ENCODE measurements at places on chromosomes 7 and 10. TPM values are rescaled to one million over a fixed set of nuclear protein-coding genes. Genes with fewer than 3 reads are reported as not detected.
A peak's percentile ranks its signal among the peaks of the same experiment; 100 is the strongest.

Gene CALD1
- total RNA-seq = 2.3 TPM

Gene PGAM2
- 0.78 TPM for total RNA-seq

DNA sequence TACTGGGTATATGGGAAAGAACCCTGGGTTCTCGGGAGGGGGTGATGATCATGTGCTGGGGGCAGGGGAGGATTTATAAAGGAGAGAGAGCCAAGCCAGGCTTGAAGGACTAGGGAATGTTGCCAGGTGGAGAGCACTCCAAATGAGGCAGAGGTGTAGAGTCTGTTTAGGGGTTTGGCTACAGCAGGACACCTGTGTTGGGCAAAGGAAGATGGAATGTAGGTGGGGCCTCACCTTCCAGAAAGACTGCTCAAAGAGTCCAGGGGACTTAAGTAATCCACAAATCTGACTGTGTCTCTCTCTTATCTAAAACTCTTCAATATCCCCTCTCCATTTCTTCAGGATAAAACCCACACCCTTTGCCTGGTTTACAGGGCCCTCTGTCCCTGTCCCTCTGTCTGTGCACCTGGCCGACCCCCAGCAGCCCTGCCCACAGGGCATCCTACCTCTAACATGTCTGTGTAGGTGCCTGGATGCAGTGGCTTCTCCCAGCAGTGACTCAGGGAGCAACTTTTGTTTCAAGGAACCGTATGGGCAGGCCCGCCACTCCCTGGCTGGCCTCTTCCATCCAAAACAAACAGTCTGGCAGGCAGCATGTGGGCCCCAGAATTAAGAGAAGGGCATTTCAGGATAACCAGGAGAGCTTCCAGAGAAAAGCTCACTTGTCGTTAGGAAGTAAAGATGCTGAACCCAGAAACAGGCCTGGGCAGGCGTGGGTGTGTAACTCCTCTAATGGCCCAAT is 10.6 kb upstream of the PLEKHA1 start:
- H3K36me3 ChIP-seq = no peaks in the 10 kb centered on the region
- no peak for DNase-seq
- no peak overlapping the region for H3K27ac ChIP-seq
- H3K27me3 ChIP-seq = peaks cover 18% of the 10 kb centered on the region

DNA sequence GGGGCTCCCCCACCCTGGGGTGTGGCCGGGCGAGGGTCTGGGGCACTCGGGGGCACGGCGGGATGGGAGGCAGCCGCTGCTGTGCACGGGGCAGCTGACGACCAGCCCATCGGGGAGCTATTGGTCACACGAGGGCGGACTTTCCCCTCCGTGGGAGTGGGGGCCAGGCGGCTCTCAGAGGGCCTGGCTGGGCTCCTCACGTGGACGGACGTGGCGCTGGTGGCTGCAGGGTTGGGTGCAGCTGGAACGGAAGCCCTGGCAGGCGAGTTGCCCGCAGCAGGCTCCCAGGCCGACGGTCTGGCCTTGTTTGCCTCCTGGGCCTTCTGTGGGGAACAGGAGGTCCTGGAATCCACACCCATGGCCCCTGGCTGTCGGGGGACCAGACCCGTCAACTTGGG is 14.3 kb downstream of the MICALL2 start:
- DNase-seq = no peak
- no peak overlapping the region for H3K27ac ChIP-seq
- no peak overlapping the region for H3K4me3 ChIP-seq
- no peaks in the 10 kb centered on the region for H3K4me1 ChIP-seq

- DNase-seq = peak; percentile 50
- H3K27me3 ChIP-seq = no peaks in the 10 kb centered on the region
- H3K36me3 ChIP-seq = peaks cover 19% of the 10 kb centered on the region
- H3K27ac ChIP-seq = peak overlapping the region; percentile 94
- H3K4me1 ChIP-seq = peaks cover 29% of the 10 kb centered on the region
- H3K4me3 ChIP-seq = peak overlapping the region; percentile 95
Measured at GRCh38 chr10:102133373-102134195, 744 bp downstream of the PPRC1 start.

- no peaks in the 10 kb centered on the region for H3K27me3 ChIP-seq
- H3K4me1 ChIP-seq = no peaks in the 10 kb centered on the region
- no peak overlapping the region for H3K27ac ChIP-seq
- H3K4me3 ChIP-seq = no peak overlapping the region
- no peak for DNase-seq
Measured at GRCh38 chr7:130021105-130021834, 29.9 kb downstream of the ZC3HC1 start.

DNA sequence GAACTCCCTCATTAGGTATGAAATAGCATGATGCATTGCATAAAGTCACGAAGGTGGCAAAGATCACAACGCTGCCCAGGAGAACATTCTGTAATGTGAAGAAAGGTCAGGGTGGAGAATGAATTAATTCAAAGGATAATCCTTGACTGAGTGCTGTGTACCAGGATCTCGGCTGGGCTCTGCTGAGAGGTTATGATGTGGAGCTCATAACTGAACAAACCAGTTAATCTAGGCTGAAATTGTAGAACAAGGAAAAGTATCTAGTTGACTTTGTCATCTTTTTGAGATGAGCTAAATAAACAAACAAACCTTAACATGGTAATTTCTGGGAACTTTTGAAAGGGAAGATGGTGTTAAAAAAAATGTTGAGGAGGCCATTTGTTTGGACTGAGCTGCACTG is 6.1 kb downstream of the MSMB start:
- no peaks in the 10 kb centered on the region for H3K36me3 ChIP-seq
- peaks cover 9% of the 10 kb centered on the region for H3K27me3 ChIP-seq
- no peaks in the 10 kb centered on the region for H3K4me1 ChIP-seq
- no peak for DNase-seq
- H3K4me3 ChIP-seq = no peak overlapping the region

DNA sequence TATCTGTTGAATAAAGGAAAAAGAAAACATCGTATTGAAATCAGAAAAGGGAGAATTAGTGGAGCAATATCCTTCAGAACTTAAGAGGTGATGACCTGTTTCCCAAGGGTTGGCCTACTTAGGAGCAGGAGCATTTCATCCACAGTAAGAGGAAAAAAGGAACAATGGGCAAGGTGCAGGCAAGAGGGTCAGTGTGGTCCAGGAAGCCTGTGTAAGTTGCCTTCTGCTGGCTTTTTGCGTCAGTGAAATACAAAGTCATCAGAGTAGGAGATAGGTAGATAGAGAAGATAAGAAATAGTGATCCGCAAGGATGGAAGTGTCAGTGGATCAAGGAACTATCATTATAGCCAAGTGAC is 5.4 kb upstream of the ANKRD7 start:
- DNase-seq = no peak
- H3K36me3 ChIP-seq = no peaks in the 10 kb centered on the region
- H3K4me3 ChIP-seq = no peak overlapping the region
- H3K27me3 ChIP-seq = peaks cover 11% of the 10 kb centered on the region
- peaks cover 9% of the 10 kb centered on the region for H3K4me1 ChIP-seq
- no peak overlapping the region for H3K27ac ChIP-seq

- no peaks in the 10 kb centered on the region for H3K36me3 ChIP-seq
- H3K27me3 ChIP-seq = peaks cover 2% of the 10 kb centered on the region
- DNase-seq = no peak
- H3K4me3 ChIP-seq = no peak overlapping the region
- H3K27ac ChIP-seq = no peak overlapping the region
Measured at GRCh38 chr10:111390813-111391563, 314.2 kb downstream of the ADRA2A start.

All from activated T-helper 1 cell treated with anti-CD3 and anti-CD28 coated beads, Interleukin-12 subunit alpha, Interleukin-12 subunit beta, Interleukin-2, Interleukin-4 antibody, amounts not matched to agents 30 ng/mL and 10 ng/mL and 1 ng/mL, durations not matched to agents 14 hours and 24 hours and 36 hours (primary cell).